ENCODE measurements at places on chromosomes 12 and 14.

DNA sequence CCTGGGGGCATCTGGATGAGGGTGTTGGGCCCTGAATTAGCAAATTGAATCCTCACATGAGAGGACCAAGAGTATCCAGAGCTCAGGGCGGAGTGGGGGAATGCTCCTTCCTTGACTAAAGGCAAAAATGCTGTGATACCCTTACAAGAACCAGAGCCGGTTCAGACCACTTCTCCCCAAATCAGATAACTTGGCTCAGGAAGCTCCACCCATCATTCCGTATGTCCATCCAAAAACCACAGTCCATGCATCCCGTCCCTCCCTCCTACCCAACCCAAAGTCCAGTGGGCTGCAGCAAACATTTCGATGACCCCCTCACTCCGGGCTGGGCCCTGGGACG, 22.4 kb downstream of the DIO3 start:
- no peak for DNase-seq

GRCh38 chr12:115960868-115961802, 316.4 kb downstream of the MED13L start:
- DNase-seq: no peak

DNA sequence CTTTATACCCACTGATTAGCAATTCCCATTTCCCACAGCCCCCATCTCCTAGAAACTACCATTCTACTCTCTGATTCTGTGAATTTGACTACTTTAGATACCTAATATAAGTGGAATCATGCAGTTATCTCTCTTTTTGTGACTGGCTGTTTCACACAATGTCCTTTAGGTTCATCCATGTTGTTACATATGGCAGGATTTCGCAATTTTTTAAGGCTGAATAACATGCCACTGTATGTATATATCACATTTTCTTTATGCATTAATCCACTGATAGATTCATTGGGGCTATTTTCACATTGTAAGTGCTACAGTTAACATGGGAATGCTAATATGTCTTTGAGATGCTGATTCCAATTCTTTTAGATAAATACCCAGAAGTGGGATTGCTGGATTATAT, 11.8 kb upstream of the TBK1 start:
- DNase-seq: no peak

DNA sequence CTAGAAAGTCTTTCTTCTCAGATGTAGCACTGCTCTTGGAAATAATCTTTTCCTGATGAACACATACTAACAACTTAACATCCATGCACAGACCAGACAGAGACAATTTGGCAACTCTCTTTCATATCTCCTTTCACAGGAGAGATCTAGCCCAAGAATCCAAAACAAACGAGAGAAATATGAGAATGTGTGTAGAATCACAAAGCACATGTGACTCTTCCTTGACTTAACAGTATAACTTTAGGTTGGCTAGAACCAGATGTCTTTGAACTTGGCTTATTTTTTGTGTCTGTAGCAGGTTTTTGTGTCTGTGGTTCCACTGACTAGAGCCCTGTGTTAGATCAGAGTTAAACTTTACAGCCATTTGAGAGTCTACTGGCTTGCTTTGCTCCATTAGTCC, 114.2 kb downstream of the STXBP6 start:
- DNase-seq: no peak

GRCh38 chr12:2198005-2198501, 145.3 kb downstream of the CACNA1C start:
- DNase-seq: no peak

DNA sequence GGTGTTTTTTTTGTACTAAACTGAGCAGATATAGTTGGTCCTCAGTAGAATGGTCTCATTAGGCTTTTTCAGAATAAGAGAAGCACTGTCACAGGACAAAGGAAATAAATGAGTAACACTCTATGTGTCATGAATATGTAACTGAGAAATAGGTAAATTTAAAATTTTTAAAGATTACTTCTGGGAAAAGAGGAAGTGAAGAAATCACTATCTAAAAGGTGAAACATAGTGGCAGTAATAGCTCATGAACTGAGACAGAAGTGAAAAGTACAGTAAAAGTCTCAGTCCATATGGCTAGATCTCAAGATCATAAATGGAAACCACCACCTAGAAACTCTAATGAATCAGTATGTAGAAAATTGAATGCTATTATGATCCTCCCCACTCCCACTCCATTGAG, 89.3 kb upstream of the TTC7B start:
- DNase-seq: no peak

- DNase-seq: no peak
Observed at GRCh38 chr12:12612358-12612757, 682 bp downstream of the CREBL2 start.

GRCh38 chr12:9736936-9737705, 4.2 kb upstream of the CLECL1 start:
- no peak for DNase-seq

GRCh38 chr12:24425601-24425970, 476.1 kb upstream of the SOX5 start:
- no peak for DNase-seq

GRCh38 chr12:106123110-106123509, 15.6 kb downstream of the NUAK1 start:
- no peak for DNase-seq

DNA sequence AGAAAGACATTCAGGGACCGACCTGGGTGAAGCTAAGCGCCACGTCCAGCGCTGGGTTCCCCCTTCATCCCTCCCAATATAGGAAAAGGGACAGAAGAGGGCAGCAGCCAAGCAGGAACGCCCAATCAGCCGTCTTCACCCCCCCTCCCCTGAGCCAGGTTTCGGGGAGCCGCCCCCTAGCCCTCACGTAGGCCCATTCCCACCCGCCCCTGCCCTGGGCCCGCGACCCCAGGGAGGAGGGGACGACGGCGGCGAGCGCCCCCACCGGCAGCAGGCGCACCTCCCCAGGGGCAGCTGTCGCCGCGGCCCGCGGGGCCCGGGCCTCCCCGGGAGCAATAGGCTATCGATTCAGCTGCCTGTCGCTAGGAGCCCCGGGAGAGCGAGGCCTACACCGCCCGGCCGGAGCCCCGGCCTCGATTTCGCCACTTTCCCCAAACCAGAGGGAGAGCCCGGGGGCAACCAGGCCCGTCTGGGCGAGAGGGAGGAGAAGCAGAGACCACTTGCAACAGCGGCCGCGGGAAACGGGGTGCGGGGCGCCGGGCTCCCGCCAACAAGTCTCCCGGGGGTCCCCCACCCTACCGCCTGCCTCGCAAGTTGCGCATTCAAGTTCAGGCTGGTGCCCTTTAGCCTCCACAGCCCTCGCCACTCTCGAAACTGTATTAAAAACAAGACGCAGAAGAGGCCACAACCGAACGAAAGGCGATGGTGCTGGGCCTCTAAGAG, 1.3 kb downstream of the DCAF5 start:
- DNase-seq: peak; percentile 81

DNA sequence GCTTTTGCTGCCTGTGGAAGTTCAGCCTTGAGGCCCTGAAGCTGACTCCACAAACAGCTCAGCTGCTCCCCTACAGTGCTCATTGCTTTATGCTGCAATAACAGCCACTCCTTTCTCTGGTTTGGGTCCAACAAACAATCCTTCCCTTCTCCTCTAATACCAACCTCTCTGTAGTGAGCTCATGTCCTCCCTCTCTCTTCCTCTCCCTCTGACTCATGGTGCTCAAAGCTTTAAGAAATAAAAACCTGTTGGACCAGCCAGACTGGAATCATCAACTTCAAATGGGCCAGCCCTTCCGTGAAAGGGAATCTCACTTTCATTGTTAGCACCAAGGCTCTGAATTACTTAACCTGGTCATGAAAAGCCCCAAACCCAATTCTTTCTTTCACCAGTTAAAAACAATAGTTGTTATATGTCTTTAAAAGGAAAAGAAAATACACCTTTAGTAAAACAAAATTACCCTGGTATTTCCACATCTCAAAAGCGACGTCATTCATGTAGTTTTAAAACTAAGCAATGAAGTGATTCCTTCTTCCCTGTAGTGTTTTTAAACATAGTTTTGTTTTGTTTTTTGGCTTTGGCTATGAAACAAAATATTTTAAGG, 126.4 kb downstream of the DUSP6 start:
- DNase-seq: no peak

- DNase-seq: no peak
Observed at GRCh38 chr14:91154851-91155625, 41.2 kb downstream of the DGLUCY start.

DNA sequence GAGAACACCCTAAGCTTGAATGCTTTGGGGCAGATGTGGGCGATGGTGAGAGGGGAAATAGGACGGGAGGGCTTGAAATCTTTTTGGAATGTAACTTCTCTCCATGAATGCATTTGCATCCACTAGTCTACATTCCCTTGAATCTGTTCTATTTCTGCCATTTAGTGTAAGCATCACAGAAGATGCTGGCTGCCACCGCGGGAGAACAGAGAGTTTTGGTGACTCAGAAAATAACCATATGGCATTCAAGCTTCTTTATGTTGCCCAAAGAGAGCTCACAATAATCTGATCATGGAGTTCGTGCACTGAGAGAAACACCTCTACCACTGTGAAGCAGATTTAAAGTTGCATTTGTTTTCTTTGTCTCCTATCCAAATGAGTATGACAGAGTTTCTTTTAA, 52.6 kb upstream of the OTX2 start:
- no peak for DNase-seq

DNA sequence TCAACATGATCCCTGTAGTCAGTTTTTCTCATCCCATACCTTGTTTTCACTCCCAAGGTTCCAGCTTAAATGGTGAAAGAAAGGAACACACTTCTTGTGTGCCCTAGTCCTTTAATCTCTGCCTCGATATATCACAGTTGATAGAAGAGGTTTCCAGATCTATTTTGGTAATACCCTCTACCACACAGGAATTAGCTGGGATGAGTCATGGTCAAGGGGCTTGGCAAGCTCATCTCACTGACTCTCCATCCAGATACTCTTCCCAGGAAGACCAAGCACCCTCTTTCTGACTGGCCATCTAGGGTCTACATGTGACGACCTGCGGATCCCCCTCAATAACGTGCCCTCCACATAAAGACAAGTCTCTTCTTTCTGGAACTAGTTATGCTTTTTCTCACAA, 277.9 kb downstream of the ITPR2 start:
- DNase-seq: no peak

DNA sequence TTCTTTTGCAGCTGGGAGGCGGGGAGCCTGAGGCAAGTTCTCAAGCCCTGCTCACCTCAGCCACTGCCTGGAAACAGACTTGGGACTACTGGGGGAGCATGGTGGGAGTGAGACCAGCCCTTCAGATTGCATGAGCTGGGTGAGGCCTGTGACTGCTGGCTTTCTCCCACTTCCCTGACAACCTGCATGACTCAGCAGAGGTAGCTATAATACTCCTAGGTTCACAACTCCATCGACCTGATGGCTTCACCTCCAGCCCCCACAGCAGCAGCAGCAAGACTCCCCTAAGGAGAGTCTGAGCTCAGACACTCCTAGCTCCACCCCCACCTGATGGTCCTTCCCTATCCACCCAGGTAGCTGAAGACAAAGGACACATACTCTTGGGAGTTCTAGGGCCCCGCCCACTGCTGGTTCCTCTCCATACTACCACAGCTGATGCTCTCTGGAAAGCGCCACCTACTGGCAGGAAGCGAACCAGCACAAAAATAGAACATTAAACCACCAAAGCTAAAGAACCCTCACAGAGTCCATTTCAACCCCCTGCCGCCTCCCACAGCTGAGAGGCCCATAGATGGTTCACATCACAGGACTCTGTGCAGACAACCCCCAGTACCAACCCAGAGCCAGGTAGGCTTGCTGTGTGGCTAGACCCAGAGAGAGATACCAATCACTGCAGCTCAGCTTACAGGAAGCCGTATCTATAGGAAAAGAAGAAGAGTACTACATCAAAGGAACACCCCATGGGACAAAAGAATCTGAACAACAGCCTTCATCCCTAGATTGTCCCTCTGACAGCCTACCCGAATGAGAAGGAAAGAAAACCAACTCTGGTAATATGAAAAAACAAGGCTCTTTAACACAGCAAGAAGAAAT, 68.7 kb downstream of the RPAP3 start:
- peak; percentile 43 for DNase-seq

GRCh38 chr12:102874819-102875218, 42.2 kb downstream of the PAH start:
- DNase-seq: no peak

DNA sequence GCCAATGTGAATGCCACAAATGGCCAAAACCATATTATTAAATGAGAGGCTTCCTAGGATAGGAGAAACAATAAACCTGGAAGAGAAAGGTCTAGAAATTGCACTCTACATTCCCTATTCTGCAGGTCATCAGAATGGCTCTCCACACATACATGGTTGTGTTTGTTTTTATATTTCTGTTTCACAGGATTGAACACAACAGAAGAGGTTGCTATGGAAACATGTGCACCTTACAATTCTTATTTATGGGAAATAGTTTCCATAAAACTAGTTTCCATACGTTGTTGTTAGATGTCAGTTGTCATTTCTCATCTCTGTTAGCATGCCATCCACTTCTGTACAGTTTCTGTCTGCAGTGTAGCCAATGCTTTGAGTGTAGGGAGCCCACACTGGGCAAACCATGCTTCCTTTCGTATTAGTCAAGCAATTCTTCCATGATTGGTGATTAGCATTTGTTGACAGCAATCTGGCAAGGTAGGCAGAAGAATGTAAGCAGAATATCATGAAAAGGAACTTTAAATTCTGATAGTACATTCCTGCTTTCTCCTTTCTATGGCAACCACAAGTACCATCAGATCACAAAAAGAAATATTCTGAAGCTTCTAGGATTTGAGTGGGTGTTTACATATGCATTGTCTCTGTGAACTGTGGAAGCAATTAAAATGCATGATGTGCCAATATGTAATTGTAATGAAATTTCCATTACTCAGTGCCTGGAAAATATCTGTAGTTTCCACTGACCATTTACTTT, 141.6 kb upstream of the AVPR1A start:
- no peak for DNase-seq

DNA sequence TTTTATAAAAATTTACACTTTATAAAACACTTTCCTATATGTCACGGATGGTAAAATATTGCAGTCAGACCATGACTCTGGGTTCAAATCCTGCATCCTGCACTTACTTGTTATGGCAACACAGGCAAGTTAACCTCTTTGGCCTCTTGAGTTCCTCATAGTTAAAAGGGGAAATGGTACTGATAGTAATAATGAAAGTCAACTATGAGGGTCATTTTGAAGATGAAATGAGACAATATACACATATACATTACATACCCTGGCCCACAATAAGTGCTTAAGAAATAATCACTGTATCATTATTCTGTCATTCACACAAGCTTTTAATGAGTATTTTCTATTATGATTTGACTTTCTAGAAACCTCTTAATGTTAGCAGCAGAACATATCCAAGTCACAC, 64.4 kb downstream of the C12orf42 start:
- no peak for DNase-seq

GRCh38 chr14:24837280-24838046, 203.5 kb upstream of the GZMB start:
- DNase-seq: no peak

All from liver (tissue), 10 donors.